ENCODE measurements at places on chromosomes 11 and 22. TPM values are rescaled to one million over a fixed set of nuclear protein-coding genes. Genes with fewer than 3 reads are reported as not detected.

The PAMR1 gene
- 0.65 TPM for total RNA-seq

The ABTB2 gene
- total RNA-seq = 0.27 TPM

The PTPN5 gene
- not detected for total RNA-seq

The OR5P2 gene
- total RNA-seq = not detected

The UCP3 gene
- 0.80 TPM for total RNA-seq

The OR8D1 gene
- total RNA-seq = not detected

Data from thoracic aorta endothelial cell (primary cell).